CD4-positive, alpha-beta T cell treated with Interleukin-15 for 1 hour (primary cell): ENCODE measurements at places on chromosomes 2 and 18.

DNA sequence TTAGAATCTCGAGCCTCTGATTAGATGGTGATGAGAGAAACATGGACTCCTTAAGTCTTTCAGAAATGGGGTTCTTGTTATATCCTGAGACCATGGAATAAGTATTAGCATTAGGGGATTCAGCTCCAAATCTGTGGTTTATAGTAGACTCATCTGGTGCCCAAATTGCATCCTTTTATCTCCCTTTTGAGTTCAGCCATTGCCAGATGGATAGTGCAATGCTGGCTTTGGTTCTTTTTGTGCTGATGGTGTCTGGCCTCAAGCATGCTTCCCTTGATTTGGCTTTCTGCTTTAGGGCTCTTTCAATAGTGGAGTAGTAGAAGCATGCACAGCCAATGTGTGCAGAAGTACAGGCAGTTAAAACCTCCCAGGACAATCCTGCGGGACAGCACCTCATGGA, 306.4 kb downstream of the TSN start:
- DNase-seq, result no peak

DNA sequence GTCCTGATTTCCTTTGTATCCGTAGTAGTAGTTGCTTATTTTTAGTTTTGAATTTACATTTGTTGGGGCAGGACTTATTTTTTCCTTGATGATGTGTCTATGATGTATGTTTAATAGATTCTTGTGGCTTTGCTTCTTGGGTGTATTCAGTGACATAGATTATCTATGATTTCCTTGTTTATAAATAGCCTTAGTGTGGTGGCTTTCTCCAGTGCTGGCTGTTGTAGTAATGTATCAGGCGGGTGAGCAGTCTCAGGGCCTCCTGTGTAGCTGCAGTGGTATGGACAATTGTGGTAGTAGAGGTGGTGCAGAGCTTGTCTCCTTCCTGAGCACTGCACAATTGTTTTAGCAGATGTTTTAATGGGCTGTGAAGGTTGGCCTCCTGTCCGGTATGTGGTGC, 60.5 kb downstream of the SMCHD1 start:
- DNase-seq, result no peak

- DNase-seq, result no peak
These were observed 102.5 kb upstream of the LDAH start for GRCh38 chr2:20925265-20925889.

GRCh38 chr2:234955971-234956509, 4.2 kb downstream of the SH3BP4 start:
- no peak for DNase-seq

- no peak for DNase-seq
These were observed 66.7 kb upstream of the RMDN2 start for GRCh38 chr2:37858400-37858711.

DNA sequence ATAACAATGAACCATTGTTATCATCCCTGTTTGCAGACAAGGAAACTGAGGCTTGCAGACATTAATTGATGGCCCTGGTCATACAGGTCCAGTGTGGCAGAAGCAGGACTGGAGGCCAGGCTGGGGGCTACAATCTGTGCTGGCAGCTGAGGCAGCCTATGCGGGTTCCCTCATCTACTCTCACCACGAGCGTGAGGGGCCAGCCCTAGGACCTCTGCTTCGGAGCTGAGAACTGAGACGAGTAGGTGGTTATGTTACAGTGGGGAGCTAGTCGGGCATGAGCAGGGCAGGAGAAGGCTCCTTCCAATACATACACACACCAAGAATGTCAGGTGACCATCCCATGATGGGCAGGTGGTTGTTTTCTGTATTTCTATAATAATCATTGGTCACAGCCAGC, 82.2 kb upstream of the ASB18 start:
- no peak for DNase-seq

GRCh38 chr18:6590326-6590725, 139.2 kb upstream of the ARHGAP28 start:
- DNase-seq, result no peak

DNA sequence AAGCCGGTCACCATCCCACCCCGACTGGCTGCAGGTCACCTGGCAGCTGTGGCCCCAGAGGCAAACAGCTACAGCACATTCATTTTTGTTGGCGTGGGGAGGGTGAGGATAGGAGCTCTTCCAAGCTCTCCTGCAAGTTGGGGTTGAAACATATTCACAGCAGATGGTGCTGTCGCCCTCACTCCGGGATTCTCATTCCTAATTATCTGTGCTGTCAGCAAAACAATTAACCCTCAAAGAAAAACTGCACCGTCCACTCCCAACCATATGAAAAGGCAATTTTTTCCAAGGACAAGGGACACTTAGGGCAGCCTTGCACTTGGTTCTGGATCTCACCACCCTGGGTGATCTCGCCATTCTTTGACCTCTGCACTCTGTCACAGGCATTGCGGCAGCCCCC, 68.6 kb downstream of the ZBTB7C start:
- DNase-seq, result no peak

GRCh38 chr2:147096671-147097070, 748.2 kb upstream of the ACVR2A start:
- no peak for DNase-seq

DNA sequence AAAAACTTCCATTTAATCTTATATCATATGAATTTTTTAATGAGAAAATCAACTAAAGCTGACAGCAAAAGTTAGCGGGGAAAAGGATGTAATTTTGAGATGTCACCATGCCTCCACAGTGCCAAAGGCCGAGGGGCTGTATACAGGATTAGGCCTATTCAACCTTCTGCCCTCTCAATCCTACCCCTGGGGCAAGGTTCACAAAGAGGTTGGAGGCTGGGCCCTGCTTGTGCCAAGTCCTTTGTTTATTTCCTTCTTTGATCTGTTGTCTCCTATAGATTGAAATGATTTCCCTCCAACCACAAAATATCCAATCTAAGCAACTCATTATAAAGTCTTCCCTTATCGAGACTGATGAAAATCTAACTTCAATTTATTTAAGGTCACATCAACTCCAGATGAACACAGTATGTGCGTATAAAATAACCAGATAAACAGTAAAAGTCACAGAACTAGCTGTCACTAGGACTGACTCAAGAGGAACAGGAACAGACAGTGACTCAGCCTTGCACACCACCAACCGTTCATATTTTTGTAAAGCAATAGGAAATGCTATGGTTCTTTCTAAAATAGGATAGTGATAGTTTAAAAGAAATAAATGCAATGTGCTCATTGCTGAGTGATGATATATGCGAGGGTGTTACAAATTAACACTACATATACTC, 95.8 kb downstream of the SLC25A12 start:
- no peak for DNase-seq

DNA sequence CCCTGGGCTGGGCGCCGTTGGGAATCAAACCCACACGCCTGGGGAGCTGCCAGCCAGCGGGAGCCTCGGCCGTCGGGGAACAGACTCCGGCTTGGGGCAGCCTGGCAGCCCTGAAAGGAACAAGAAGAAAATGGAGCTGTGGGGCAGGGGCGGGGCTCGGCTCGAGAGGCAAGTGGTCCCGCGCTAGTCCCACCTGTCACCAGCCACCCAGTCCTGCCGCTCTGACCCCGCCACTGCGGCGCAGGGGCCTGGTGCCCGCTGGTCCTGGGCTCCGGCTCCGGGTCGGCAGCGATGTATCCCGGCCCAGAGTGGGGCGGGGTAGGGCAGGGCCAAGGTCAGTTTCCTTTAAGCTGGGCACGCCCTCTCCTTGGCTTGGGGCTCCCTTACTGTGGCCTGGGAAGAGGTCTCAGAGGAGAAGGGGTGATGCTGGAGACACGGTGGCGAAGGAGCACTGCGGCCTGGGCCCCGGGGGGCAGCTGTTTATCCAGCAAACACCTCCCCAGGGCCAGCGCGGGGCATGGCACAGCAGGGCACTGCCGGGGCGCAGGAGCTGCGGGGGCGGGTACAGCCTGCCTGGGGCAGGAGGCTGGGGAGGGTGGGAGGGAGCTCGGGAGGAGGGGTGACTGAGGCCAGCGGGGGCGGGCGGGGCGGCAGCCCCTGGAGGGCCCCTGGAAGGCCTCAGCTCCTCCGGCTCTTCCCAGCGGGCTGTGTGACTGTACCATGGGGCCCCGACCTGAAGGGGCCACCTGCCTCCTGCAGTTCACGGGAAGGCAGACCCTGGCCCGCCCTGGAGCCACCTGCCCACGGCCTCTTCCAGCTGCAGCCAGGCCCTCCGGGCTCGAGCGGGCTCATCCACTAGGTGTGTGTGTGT, 15.6 kb downstream of the ODC1 start:
- DNase-seq, result no peak

DNA sequence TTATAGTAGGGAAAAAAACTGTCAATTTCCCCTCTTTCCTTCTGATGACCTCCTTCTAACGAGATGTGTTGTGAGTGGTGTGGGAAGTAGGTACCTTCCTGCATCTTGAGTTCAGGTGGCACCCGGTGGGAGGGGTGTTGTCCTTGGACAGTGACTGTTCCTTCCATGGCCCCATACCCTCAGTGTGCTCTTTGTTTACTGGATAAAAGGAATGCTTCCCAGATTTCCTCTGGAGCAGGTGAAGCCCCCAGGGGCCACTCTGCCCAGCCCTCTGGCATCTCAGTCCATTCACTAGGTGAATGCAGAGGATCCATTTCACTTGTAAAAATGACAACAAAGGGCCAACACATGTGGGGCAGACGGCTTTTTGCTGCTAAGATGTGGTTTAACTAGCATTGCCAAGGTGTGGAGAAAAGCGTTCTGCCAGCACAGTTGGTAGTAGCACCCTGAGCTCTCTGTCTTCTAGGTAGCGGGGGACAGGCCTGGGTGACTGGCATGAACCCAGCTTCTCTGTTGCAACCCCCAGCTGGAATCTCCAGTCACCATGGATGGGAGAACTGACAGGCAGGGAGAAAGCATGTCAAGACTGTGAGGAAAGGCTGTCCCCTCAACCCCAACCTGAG, 6.9 kb downstream of the GDF7 start:
- no peak for DNase-seq

- no peak for DNase-seq
These were observed 6.9 kb upstream of the GPR17 start for GRCh38 chr2:127639111-127639474.

GRCh38 chr2:216546641-216547403, 48.2 kb downstream of the RPL37A start:
- DNase-seq, result no peak

GRCh38 chr2:170819680-170820664, 3.3 kb downstream of the GAD1 start:
- DNase-seq, result no peak

GRCh38 chr2:154402213-154402612, 296.3 kb upstream of the KCNJ3 start:
- no peak for DNase-seq

GRCh38 chr2:74357627-74358026, 14.4 kb upstream of the SLC4A5 start:
- DNase-seq, result no peak

DNA sequence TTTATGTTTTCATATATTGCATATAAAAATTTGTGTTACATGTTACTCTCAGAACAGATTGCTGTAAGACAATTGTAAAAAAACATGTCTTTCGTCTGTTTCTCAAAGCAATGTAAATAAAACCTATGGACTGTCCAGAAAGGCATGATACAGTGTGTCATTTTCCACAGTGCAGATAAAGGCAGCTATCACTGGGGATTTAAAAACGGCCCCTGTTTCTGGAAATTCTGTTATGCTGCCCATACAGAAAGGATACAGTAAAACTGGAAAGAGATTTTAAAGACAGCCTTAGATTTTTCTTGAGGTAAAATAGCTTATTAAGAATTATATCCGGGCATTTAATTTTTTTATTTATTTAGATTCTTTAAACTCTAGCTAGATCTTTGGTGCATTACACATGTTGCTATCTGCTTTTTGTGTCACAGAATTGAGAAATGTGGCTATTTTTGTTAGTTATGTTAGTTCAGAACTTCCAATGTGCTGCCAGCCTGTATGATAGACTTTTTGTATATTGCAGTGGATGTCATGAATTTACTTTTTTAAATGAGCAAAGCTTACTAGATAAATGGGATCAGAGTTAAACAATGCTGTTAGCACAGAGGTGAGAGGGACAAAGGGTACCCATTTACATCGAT, 859 bp upstream of the INO80D start:
- no peak for DNase-seq

- no peak for DNase-seq
These were observed 68.4 kb downstream of the KIAA2012 start for GRCh38 chr2:202141329-202141947.

GRCh38 chr2:75580156-75580555, 19.4 kb upstream of the EVA1A start:
- DNase-seq, result no peak

DNA sequence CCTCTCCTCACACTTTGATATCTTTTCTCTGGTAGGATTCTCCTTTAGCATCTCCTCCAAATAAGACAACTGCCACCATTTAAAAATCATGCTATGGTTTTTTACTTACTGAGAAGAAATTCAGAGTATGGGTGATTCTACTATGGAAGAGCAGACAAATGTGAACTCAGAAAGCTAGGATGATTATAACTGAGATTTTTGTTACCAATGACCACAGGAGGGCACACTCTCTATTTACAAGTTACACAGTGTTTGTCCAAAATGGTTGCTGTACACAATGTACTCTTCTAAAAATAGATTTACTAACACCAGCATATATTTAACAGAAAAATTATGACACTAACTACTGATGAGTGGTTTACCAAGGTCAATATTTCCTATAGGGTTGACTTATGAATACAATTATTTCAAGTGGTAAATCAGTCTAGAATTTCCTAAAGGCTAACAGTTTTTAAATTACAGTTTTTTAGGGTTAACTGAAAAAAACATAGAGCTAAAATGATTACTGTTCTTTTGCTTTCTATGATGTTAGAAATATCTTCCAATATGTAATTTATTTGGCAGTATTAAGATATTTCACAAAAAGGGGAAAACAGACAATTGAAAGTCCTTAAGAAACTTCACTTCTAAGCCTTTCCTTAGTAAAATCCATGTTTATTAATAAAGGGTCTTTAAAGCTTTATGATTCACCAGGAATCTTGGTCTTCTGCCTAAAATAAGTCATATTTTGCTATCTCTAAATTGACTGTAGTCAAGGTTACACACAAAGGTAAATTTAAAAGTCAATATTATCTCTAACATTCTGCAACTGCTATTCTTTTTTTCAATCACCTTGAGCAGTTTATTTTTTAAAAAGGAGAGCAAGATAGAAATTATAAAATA, 57.2 kb downstream of the MAP4K3 start:
- DNase-seq, result no peak

- no peak for DNase-seq
These were observed 16.4 kb upstream of the ZNF385B start for GRCh38 chr2:179877601-179878364.

DNA sequence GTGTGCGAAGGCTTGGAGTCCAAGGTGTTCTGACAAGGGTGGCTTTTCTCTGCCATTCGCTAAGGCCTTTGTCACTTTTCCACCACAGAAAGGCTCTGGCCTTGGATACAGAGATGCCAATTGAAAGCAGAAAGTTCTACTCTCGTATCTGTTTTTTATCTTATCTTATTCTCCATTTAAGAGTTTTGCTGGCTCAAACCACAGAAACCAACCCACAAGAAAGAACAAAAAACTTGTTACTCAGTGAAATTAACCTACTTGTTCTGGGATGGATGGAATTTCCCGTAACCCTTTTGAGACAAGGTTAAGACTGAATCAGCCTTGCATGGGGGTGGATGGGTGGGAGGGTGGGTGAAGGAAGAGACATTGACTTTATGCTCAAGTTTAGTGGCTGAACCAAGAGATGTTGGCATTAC, 221.7 kb downstream of the CDH20 start:
- no peak for DNase-seq

- DNase-seq, result no peak
These were observed 227.5 kb downstream of the C1D start for GRCh38 chr2:67835266-67835665.

- DNase-seq, result no peak
These were observed 94.1 kb downstream of the WDSUB1 start for GRCh38 chr2:159192371-159192918.
